Thymus (tissue), 14 donors: ENCODE measurements at places on chromosomes 4 and X. TPM values are rescaled to one million over a fixed set of nuclear protein-coding genes. Genes with fewer than 3 reads are reported as not detected.

PLXNB3 gene
- total RNA-seq: 0.14 TPM

DNA sequence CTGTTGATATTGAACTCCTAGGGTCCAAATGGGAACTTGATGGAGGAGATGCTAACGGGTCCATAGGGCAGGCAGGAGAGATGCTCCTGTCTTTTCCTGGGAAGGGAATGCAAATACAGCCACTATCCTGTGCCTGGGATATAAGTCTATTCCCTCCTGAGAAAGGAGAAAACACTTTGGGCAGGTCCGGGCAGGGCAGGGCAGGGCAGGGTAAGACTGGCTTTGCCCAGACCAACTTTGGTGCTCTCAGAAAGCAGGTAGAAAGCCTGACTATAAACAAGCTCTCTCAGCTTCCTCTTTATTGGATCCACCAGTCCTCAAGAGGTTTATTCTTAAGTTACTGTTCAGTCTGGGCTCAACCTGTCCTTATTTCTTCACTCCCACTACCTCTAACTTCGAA lies 232.3 kb downstream of the PTTG2 start:
- no peak overlapping the region for H3K4me3 ChIP-seq
- H3K4me1 ChIP-seq: peaks cover 3% of the 10 kb centered on the region
- no peaks in the 10 kb centered on the region for H3K27me3 ChIP-seq
- H3K27ac ChIP-seq: no peak overlapping the region
- H3K36me3 ChIP-seq: no peaks in the 10 kb centered on the region
- no peak for DNase-seq

DNA sequence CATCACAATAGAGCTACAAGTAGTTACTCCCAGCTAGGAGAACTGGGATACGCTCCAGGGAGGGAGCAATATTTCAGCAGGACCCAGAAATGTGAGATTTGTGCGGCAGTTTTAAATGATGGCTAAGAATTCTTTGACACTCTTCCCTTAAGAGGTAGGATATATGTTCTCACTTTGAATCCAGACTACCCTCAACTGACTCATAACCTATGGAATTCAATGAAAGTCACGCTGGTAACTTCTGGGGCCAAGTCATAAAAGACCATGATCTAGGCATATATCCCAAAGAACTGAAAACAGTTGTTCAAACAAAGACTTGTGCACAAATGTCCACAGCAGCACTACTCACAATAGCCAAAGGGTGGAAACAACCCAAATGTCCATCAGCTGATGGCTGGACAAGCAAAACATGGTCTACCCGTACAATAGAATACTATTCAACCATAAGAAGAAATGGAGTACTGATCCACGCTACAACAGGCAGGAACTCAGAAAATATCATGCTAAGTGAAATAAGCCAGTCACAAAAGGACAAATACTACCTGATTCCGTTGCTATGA lies 10.5 kb downstream of the CD99L2 start:
- no peaks in the 10 kb centered on the region for H3K4me1 ChIP-seq
- H3K4me3 ChIP-seq: no peak overlapping the region
- no peaks in the 10 kb centered on the region for H3K36me3 ChIP-seq
- H3K27me3 ChIP-seq: no peaks in the 10 kb centered on the region

NUDT6 gene
- total RNA-seq: 6.8 TPM

- no peaks in the 10 kb centered on the region for H3K27me3 ChIP-seq
- peak overlapping the region; percentile 70 for H3K27ac ChIP-seq
- H3K36me3 ChIP-seq: no peaks in the 10 kb centered on the region
- no peak overlapping the region for H3K4me3 ChIP-seq
These were observed 6.8 kb upstream of the VSIG4 start for GRCh38 chrX:66046612-66047235.

VCX gene
- not detected for total RNA-seq

DNA sequence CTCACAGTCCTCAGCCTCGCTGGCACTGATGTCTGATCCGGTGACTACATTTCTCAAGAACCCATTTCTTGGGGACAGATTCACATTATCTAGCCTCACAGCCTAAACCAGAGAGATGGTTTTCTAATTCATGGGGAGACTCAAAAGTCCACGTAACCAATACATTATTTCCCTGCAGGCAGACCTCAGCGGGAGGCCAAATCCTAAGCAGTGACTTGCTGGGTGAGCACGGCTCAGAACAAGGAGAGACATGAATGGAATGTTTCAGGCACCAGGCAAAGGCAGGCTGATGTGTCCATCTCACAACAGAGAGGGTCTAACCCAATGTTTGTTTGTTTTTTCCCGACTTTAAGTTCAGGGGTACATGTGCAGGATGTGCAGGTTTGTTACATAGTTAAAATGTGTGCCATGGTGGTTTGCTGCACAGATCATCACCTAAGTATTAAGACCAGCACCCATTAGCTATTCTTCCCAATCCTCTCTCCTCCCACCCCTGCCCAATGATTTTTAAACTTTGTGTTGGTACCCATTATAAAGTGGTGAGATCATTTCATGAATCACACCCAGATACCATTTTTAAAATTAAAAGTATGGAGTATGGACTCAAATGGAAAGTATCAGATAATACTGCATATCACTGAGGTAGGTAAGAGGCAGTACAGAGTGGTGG lies 53.3 kb downstream of the SCD5 start:
- H3K4me1 ChIP-seq: no peaks in the 10 kb centered on the region
- no peak overlapping the region for H3K4me3 ChIP-seq
- no peaks in the 10 kb centered on the region for H3K27me3 ChIP-seq
- H3K36me3 ChIP-seq: no peaks in the 10 kb centered on the region
- no peak for DNase-seq

- no peak overlapping the region for H3K4me3 ChIP-seq
- no peaks in the 10 kb centered on the region for H3K4me1 ChIP-seq
- no peaks in the 10 kb centered on the region for H3K36me3 ChIP-seq
- H3K27me3 ChIP-seq: no peaks in the 10 kb centered on the region
- H3K27ac ChIP-seq: peak overlapping the region; percentile 69
- no peak for DNase-seq
These were observed 30.8 kb upstream of the CD40LG start for GRCh38 chrX:136616987-136617685.

DNA sequence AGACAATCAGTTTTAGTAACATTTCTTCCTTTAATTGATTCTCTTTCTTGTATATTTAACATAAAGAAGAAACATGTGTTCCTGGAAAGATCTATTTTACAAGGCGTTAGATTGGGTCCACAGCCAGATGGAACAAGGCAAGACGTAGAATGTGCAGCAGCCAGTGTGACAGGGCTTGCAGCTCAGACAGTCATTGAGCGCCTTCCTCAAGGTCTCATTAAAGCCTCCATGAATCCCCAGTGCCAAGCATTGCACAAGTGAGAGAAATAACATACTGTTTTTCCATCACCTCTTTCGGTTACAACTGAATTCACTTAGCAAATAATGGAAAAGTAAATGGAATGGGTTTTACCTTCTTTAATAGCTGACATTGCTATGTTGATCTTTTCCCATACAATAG lies 292.5 kb downstream of the USP46 start:
- H3K27ac ChIP-seq: no peak overlapping the region
- H3K4me3 ChIP-seq: no peak overlapping the region
- H3K36me3 ChIP-seq: no peaks in the 10 kb centered on the region
- H3K4me1 ChIP-seq: no peaks in the 10 kb centered on the region
- no peak for DNase-seq

GRCh38 chr4:164935363-164935762 lies 42.1 kb downstream of the TRIM61 start:
- H3K27ac ChIP-seq: no peak overlapping the region
- no peaks in the 10 kb centered on the region for H3K4me1 ChIP-seq
- H3K27me3 ChIP-seq: no peaks in the 10 kb centered on the region
- DNase-seq: no peak

SERTM2 gene
- total RNA-seq: 0.14 TPM

- H3K36me3 ChIP-seq: no peaks in the 10 kb centered on the region
- peak; percentile 10 for DNase-seq
- H3K27ac ChIP-seq: no peak overlapping the region
- H3K27me3 ChIP-seq: no peaks in the 10 kb centered on the region
These were observed 29.1 kb downstream of the TTC29 start for GRCh38 chr4:146916479-146917076.
